ENCODE measurements at places on chromosomes 12 and 14. TPM values are rescaled to one million over a fixed set of nuclear protein-coding genes. Genes with fewer than 3 reads are reported as not detected.

- DNase-seq = no peak
These were observed 435 bp downstream of the FOXM1 start for GRCh38 chr12:2876431-2877046.

CCDC184 gene
- total RNA-seq = 5.6 TPM

TOMM20L gene
- not detected for total RNA-seq

NEUROD4 gene
- total RNA-seq = not detected

All from ureter (tissue), 1 donor.